ENCODE measurements at places on chromosomes 6 and 20. TPM values are rescaled to one million over a fixed set of nuclear protein-coding genes. Genes with fewer than 3 reads are reported as not detected.

- H3K4me1 ChIP-seq: peaks cover 28% of the 10 kb centered on the region
- H3K27me3 ChIP-seq: no peaks in the 10 kb centered on the region
- H3K4me3 ChIP-seq: no peak overlapping the region
Measured at GRCh38 chr6:44867571-44868334, 460.4 kb upstream of the RUNX2 start.

DNA sequence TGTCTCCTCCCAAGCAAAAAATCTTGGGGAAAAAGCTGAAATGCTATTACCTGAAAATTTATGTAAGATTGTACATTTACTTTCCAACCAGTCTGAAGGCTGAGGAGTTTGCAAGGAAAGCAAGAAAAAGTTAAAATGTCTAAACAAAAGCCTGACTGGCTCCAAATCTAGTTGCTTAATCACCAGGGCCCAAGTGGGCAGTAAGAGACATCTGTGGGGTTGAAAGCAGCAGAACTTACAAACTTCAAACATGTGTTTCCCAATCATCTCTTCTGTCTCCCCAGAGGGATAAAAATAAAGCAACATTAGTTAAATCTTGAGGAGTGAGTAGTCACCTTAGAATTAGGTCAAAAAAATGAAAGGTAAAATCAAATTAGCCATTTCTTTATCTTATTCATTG lies 98.6 kb downstream of the OGFRL1 start:
- H3K4me3 ChIP-seq: no peak overlapping the region
- H3K27me3 ChIP-seq: peaks cover 5% of the 10 kb centered on the region
- H3K4me1 ChIP-seq: no peaks in the 10 kb centered on the region
- no peak overlapping the region for H3K27ac ChIP-seq
- DNase-seq: no peak
- no peaks in the 10 kb centered on the region for H3K36me3 ChIP-seq

GRCh38 chr6:82569022-82569421 lies 205.4 kb downstream of the TPBG start:
- no peak overlapping the region for H3K27ac ChIP-seq
- no peak for DNase-seq
- no peaks in the 10 kb centered on the region for H3K27me3 ChIP-seq
- no peaks in the 10 kb centered on the region for H3K36me3 ChIP-seq
- H3K4me1 ChIP-seq: no peaks in the 10 kb centered on the region

GJA10 gene
- not detected for total RNA-seq

Measured in activated CD8-positive, alpha-beta T cell treated with anti-CD3 and anti-CD28 coated beads for 36 hours (primary cell).